ENCODE measurements at places on chromosomes 5 and 9. TPM values are rescaled to one million over a fixed set of nuclear protein-coding genes. Genes with fewer than 3 reads are reported as not detected.

GRCh38 chr9:34684145-34684544 lies 6.9 kb downstream of the CCL19 start:
- no peaks in the 10 kb centered on the region for H3K27me3 ChIP-seq
- H3K4me1 ChIP-seq, result no peaks in the 10 kb centered on the region
- H3K27ac ChIP-seq, result no peak overlapping the region
- no peaks in the 10 kb centered on the region for H3K36me3 ChIP-seq

DNA sequence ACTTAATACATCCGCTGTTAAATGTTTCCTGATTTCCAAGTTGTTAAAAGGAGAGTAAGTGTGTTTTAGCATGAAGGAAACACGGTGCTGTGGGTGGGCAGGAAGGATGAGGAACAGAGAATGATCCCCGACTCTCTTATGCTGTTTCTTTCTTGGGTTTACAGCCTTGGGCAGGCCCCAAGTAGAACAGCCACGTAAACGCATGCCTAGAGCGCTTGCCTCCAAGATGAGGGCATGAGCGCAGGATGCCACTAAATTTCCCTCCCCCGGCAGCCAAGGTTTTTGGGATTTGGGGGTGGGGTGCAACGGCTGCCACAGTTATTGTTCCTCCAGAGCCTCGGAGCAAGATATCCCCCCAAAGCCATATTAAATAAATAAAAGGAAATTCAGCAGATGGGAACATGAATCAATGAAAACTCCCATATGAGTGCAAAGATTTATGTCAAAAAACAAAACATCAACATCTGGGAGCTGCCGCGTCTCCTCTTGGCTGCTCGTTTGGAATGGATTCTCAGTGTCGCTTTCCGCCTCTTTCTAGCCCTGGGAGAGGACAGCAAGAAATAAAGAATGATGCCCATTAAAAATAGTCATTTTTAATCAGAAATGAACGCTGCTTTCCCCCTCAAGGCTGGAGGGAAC lies 10.0 kb upstream of the DELE1 start:
- peaks cover 4% of the 10 kb centered on the region for H3K4me1 ChIP-seq
- peak overlapping the region; percentile 38 for H3K4me3 ChIP-seq
- DNase-seq, result no peak
- no peaks in the 10 kb centered on the region for H3K36me3 ChIP-seq
- peaks cover 22% of the 10 kb centered on the region for H3K27me3 ChIP-seq
- H3K27ac ChIP-seq, result no peak overlapping the region

Gene COL27A1
- 31.2 TPM for total RNA-seq

DNA sequence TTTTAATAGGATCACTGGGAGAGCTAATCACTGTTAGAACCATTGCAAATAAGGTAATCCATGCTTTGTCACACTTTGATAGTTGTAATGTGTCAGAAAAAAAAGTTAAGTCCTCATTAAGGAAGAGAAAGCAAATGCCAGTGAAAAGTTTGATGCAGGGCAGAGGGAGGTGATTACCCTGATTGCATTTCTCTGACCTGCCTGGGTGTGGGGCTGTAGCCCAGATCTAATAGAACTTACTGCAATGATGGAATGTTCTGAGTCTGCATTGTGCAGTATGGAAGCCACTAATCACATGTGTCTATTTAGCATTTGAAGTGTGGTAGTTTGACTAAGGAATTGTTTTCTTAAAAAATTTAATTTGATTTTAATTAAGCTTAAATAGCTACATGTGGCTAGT lies 202.7 kb downstream of the ATP10B start:
- H3K4me1 ChIP-seq, result no peaks in the 10 kb centered on the region
- no peak for DNase-seq

DNA sequence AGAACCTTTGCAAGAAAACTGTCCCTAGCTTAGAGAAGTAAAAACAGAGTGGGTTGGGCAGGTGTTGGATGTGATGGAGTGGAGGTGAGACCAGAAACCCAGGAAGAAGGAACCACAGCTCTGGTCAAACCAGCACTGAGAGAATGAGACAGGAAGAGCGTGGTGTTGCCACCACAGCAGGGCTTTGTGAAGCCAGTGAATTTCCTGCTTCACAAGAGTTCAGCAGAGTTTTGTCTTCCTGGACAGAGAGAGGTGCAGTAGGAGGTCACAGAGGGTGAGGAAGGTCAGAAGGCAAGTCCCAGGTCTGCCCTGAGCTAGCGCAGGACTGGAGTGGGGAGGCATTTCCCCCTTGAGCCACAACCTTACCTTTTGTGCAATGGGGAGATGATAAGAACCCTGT lies 2306.2 kb upstream of the ACO1 start:
- H3K36me3 ChIP-seq, result no peaks in the 10 kb centered on the region
- no peak overlapping the region for H3K27ac ChIP-seq
- H3K4me3 ChIP-seq, result no peak overlapping the region
- H3K4me1 ChIP-seq, result no peaks in the 10 kb centered on the region
- H3K27me3 ChIP-seq, result no peaks in the 10 kb centered on the region

DNA sequence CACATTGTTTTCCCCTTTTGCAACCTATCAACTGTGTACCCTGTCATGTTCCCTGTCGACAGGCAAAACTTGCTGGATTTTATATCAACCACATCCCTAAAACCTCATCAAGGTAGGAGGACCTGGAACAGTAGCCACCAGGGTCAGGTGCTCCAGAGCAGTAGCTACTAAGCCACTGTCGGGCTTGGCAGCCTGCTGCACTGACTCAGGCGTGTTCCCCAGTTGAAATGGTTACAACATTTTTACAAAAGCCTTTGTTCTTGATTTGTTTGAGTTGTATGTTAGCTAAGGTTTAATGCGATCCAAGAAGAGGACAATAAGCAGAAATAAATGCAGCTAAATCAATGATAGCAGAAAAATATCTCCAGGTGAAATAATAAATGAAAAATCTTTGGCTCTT lies 407.4 kb upstream of the TLE4 start:
- no peaks in the 10 kb centered on the region for H3K27me3 ChIP-seq
- no peak overlapping the region for H3K4me3 ChIP-seq
- H3K4me1 ChIP-seq, result no peaks in the 10 kb centered on the region
- peak; percentile 42 for DNase-seq

DNA sequence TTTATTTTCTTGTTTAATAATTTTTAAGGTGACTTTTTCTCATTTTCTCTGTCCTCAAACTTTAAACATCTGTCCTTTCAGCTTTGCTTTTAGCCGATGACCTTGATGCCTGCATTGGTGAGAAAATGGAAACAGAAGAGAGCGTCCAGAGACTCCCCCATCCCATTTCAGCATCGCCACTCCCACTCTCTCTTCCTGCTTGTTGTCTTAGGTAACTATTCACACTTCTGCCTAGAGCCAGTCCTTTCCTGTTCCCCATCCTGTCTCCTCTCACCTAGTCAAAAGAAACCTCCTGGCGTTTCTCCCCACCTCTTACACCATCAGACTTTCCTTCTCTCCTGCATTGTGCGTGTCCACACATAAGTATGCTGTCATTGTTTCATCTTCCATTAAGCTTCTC lies 124.6 kb downstream of the MAST4 start:
- no peak overlapping the region for H3K4me3 ChIP-seq
- no peaks in the 10 kb centered on the region for H3K4me1 ChIP-seq
- DNase-seq, result no peak
- no peaks in the 10 kb centered on the region for H3K27me3 ChIP-seq

- H3K4me1 ChIP-seq, result no peaks in the 10 kb centered on the region
- no peaks in the 10 kb centered on the region for H3K36me3 ChIP-seq
- no peak overlapping the region for H3K4me3 ChIP-seq
- H3K27me3 ChIP-seq, result no peaks in the 10 kb centered on the region
Measured at GRCh38 chr5:128490761-128491160, 47.3 kb downstream of the FBN2 start.

DNA sequence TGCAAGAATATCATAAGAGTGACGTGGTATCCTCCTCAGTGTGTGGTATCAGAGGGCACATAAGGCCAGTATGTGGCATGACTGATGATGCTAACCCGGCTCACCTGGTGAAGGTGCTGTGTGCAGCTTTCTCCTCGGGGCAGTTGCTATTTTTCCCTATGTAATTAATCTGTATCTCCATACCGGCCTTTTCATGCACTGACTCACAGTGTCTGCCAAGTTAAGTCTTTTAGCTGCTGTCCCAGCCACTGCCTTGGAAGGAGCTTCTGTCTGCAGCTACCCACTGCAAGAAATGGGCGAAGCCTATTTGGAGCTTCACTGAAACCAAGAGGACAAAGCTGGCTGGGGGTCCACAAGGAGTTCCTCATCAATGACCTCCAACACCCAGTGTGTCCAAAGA lies 46.0 kb downstream of the NXNL2 start:
- no peaks in the 10 kb centered on the region for H3K36me3 ChIP-seq
- H3K27me3 ChIP-seq, result no peaks in the 10 kb centered on the region
- DNase-seq, result peak; percentile 10
- H3K4me3 ChIP-seq, result no peak overlapping the region
- H3K27ac ChIP-seq, result no peak overlapping the region
- peaks cover 14% of the 10 kb centered on the region for H3K4me1 ChIP-seq

- H3K4me1 ChIP-seq, result no peaks in the 10 kb centered on the region
- H3K27ac ChIP-seq, result no peak overlapping the region
- no peaks in the 10 kb centered on the region for H3K36me3 ChIP-seq
- DNase-seq, result no peak
Measured at GRCh38 chr9:126639318-126640000, 25.7 kb downstream of the LMX1B start.

- H3K4me3 ChIP-seq, result no peak overlapping the region
- no peak overlapping the region for H3K27ac ChIP-seq
- no peaks in the 10 kb centered on the region for H3K4me1 ChIP-seq
- no peaks in the 10 kb centered on the region for H3K27me3 ChIP-seq
- H3K36me3 ChIP-seq, result no peaks in the 10 kb centered on the region
Measured at GRCh38 chr9:83520292-83520691, 17.9 kb downstream of the FRMD3 start.

Gene MCC
- 27.2 TPM for total RNA-seq

DNA sequence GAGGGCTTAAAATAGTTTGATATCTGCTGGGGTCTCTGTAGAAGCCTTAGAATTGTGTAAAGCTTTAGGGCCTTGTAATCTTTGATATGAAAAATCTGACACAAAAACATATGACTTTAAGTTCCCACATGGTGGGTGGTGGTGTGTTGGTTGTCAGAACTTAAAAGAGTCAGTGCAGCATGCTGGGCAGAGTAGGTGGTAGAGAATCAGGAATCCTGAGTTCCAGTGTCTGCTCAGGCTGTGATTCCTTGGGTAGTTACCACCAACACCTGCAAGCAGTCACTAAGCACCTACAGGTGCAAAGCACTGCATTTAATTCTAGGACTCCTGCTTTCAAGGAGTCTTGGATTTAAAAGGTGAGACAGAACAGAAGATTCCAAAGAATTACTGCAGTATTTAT lies 144.6 kb downstream of the ACER2 start:
- H3K27ac ChIP-seq, result no peak overlapping the region
- no peaks in the 10 kb centered on the region for H3K36me3 ChIP-seq
- DNase-seq, result no peak
- no peaks in the 10 kb centered on the region for H3K4me1 ChIP-seq
- no peaks in the 10 kb centered on the region for H3K27me3 ChIP-seq

GRCh38 chr9:131986576-131986975 lies 93.1 kb downstream of the MED27 start:
- DNase-seq, result no peak
- H3K27me3 ChIP-seq, result no peaks in the 10 kb centered on the region
- no peaks in the 10 kb centered on the region for H3K36me3 ChIP-seq
- peaks cover 11% of the 10 kb centered on the region for H3K4me1 ChIP-seq
- H3K27ac ChIP-seq, result no peak overlapping the region

DNA sequence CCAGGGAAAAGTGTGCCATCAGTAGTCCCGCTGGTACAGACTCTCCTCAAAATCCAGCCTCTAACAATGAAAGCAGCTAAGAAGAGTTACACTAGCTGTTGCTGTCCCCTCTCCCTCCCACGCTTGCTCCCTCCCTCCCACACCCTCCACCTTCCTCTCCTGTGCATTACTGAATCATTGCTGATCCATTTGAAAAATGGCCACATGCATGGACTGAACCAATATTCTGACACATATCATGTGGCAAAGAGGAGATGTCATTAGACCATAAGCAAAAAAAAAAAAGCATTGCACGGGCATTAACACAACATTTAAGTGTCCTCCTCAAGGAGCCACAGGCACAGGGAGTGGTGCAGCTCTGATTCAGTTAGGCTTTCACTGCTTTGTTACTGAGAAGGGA lies 37.9 kb downstream of the LHFPL2 start:
- peak; percentile 54 for DNase-seq
- H3K27me3 ChIP-seq, result no peaks in the 10 kb centered on the region
- H3K36me3 ChIP-seq, result no peaks in the 10 kb centered on the region
- peak overlapping the region; percentile 74 for H3K27ac ChIP-seq
- H3K4me1 ChIP-seq, result peaks cover 25% of the 10 kb centered on the region

- no peaks in the 10 kb centered on the region for H3K27me3 ChIP-seq
- H3K36me3 ChIP-seq, result no peaks in the 10 kb centered on the region
- H3K4me1 ChIP-seq, result no peaks in the 10 kb centered on the region
- no peak overlapping the region for H3K27ac ChIP-seq
- no peak overlapping the region for H3K4me3 ChIP-seq
- no peak for DNase-seq
Measured at GRCh38 chr9:2638871-2639673, 17.5 kb downstream of the VLDLR start.

Gene GLRA1
- total RNA-seq, result not detected

GRCh38 chr9:81076131-81076530 lies 613.2 kb downstream of the TLE1 start:
- H3K27me3 ChIP-seq, result no peaks in the 10 kb centered on the region
- DNase-seq, result no peak
- H3K27ac ChIP-seq, result no peak overlapping the region

DNA sequence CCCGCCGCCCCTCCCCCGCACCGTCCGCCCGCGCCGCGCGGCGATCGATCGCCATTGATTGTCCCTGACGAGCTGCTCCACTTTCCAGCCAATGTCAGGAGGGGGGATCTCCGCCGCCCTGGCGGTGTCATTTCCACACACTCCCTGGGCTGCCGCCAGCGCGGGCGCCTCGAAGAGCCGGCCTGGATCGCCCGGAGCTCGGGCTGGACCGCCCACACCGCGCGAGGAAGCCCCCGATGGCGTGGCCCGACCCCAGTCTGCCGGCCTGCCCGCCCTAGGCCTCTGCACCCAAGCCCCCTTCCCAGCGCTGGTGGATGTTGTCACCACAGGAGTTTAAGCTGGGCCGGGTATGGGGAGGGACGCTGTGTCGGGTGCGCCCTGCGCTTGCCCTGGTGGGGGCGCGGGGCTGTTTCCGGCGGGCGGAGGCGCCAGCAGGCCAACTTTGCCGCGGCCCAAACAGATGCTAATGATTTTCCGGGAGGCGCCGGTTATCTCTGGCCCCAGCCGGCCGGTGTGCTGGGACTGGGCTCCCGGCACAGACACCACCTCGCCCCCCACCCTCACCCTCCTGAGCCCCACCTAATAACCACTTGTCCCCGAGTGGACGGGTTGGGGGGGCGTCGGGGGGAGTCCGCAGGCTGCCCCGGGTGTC lies 10.6 kb upstream of the CXXC5 start:
- H3K27me3 ChIP-seq, result no peaks in the 10 kb centered on the region
- H3K4me1 ChIP-seq, result peaks cover 39% of the 10 kb centered on the region
- peak; percentile 70 for DNase-seq
- H3K4me3 ChIP-seq, result peak overlapping the region; percentile 44

All from astrocyte (in vitro differentiated cells and primary cell).